PC-9 (cell line): ENCODE measurements at places on chromosomes 11 and 22.
A peak's percentile ranks its signal among the peaks of the same experiment; 100 is the strongest.

DNA sequence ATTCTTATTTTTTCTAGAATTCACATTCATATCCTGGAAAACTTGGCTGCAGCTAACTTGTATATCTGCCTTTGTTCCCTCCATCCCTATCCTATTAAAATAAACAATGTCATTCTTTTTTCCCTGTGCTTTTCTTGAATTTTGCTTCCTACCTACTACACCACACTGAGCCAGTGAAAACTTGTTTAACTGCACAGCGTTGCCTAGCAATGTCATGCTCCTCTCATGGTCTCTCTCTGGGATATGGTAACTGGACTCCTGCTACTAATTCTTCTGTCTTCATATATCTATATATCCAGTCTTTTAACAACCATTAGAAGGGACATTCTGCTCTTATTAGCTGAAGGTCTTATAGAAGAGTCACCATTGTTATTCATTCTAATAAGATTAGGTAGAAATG, 434.4 kb downstream of the METTL15 start:
- H3K27ac ChIP-seq = no peak overlapping the region
- DNase-seq = no peak
- peaks cover 6% of the 10 kb centered on the region; the same call in 1 of the 2 replicates for H3K4me1 ChIP-seq
- H3K4me3 ChIP-seq = no peak overlapping the region
- H3K36me3 ChIP-seq = no peaks in the 10 kb centered on the region

GRCh38 chr11:75855206-75855605, 40.2 kb downstream of the UVRAG start:
- H3K27me3 ChIP-seq = no peaks in the 10 kb centered on the region
- H3K4me3 ChIP-seq = no peak overlapping the region
- peaks cover 26% of the 10 kb centered on the region for H3K4me1 ChIP-seq
- H3K27ac ChIP-seq = no peak overlapping the region

- H3K27me3 ChIP-seq = no peaks in the 10 kb centered on the region
- no peak overlapping the region for H3K27ac ChIP-seq
- H3K36me3 ChIP-seq = no peaks in the 10 kb centered on the region
- H3K4me1 ChIP-seq = no peaks in the 10 kb centered on the region
- no peak overlapping the region for H3K4me3 ChIP-seq
- no peak for DNase-seq
These were observed 125.0 kb downstream of the KCNQ1 start for GRCh38 chr11:2569731-2570210.

GRCh38 chr11:34192481-34193401, 87.3 kb downstream of the NAT10 start:
- H3K4me1 ChIP-seq = peaks cover 37% of the 10 kb centered on the region
- peak; percentile 85 for DNase-seq
- H3K4me3 ChIP-seq = no peak overlapping the region
- H3K27me3 ChIP-seq = no peaks in the 10 kb centered on the region
- no peaks in the 10 kb centered on the region for H3K36me3 ChIP-seq

- peak; percentile 12 for DNase-seq
- no peaks in the 10 kb centered on the region for H3K36me3 ChIP-seq
- H3K4me1 ChIP-seq = no peaks in the 10 kb centered on the region
- peaks cover 35% of the 10 kb centered on the region for H3K27me3 ChIP-seq
These were observed 185.3 kb upstream of the LARGE1 start for GRCh38 chr22:34105461-34106062.

GRCh38 chr22:42353883-42354727, 78.1 kb downstream of the NFAM1 start:
- no peak for DNase-seq
- H3K36me3 ChIP-seq = no peaks in the 10 kb centered on the region
- no peaks in the 10 kb centered on the region for H3K27me3 ChIP-seq
- H3K4me1 ChIP-seq = 0 out of 2 replicates have a peak, but pooled peaks cover 9% of the 10 kb centered on the region
- no peak overlapping the region for H3K4me3 ChIP-seq
- no peak overlapping the region for H3K27ac ChIP-seq

DNA sequence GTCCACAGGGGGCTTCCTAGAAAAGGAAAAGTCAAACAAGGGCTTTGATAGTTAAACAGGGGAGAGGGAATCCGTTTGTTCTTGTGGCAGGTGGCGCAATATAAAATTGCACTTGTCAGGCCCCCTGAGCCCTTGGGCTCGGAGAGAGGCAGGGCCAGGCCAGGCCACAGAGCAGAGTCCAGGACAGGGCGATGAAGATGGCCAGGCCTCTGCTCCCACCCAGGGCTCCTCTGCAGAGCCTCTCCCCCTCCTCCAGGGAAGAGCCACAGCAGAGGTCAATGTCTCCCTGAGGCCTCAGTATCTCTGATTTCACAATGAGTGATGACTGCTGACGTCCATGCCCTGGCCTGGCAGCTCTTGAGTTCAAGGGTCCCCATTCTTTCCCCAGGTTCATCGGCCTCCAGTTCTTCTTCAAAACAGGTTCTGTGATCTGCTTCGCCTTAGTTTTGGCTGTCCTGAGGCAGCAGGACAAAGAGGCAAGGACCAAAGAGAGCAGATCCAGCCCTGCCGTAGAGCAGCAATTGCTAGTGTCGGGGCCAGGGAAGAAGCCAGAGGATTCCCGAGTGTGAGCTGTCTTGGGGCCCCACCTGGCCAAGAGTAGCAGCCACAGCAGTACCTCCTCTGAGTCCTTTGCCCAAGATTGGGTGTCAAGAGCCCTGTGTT, 36.4 kb upstream of the TPBGL start:
- H3K4me1 ChIP-seq = no peaks in the 10 kb centered on the region
- H3K27me3 ChIP-seq = peaks cover 75% of the 10 kb centered on the region
- no peak overlapping the region for H3K4me3 ChIP-seq
- no peak for DNase-seq
- no peak overlapping the region for H3K27ac ChIP-seq

GRCh38 chr11:14645015-14645912, 1.7 kb downstream of the PDE3B start:
- H3K27ac ChIP-seq = no peak overlapping the region
- H3K4me1 ChIP-seq = no peaks in the 10 kb centered on the region
- no peaks in the 10 kb centered on the region for H3K36me3 ChIP-seq

- H3K27ac ChIP-seq = no peak overlapping the region
- DNase-seq = no peak
- H3K36me3 ChIP-seq = peaks cover 23% of the 10 kb centered on the region
- no peak overlapping the region for H3K4me3 ChIP-seq
These were observed 71.3 kb downstream of the PPP2R1B start for GRCh38 chr11:111694851-111695250.

GRCh38 chr11:58316142-58316541, 42.7 kb downstream of the OR5B17 start:
- no peak overlapping the region for H3K27ac ChIP-seq
- H3K27me3 ChIP-seq = 0 out of 2 replicates have a peak, but pooled peaks cover under 1% of the 10 kb centered on the region
- H3K4me3 ChIP-seq = no peak overlapping the region
- H3K4me1 ChIP-seq = no peaks in the 10 kb centered on the region
- no peak for DNase-seq
- no peaks in the 10 kb centered on the region for H3K36me3 ChIP-seq

GRCh38 chr11:8250981-8251615, 12.6 kb downstream of the LMO1 start:
- H3K4me3 ChIP-seq = no peak overlapping the region
- H3K27ac ChIP-seq = no peak overlapping the region
- H3K4me1 ChIP-seq = peaks cover 8% of the 10 kb centered on the region; the same call in 1 of the 2 replicates
- no peaks in the 10 kb centered on the region for H3K36me3 ChIP-seq
- no peaks in the 10 kb centered on the region for H3K27me3 ChIP-seq

DNA sequence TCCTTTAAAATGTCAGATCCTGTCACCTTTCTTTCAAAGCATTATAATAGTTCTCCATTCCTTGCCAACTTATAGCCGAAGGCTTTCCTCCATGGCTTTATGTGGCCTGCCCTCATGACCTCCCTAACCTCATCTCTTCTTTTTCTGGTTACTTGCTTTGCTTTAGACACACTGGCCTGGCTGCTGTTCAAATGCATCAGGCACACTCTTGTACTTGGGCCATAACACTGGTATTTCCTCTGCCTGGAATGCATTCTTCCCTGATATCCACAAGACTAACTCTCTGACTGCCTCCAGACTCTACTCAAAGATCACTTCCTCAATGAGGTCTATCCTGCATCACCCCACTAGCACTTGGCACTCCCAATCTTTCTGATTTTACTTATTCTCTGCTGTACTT, 710.3 kb downstream of the KCNA4 start:
- no peaks in the 10 kb centered on the region for H3K27me3 ChIP-seq
- H3K27ac ChIP-seq = no peak overlapping the region
- H3K4me1 ChIP-seq = no peaks in the 10 kb centered on the region
- H3K4me3 ChIP-seq = no peak overlapping the region

GRCh38 chr11:17596310-17596669, 49.2 kb downstream of the OTOG start:
- no peaks in the 10 kb centered on the region for H3K36me3 ChIP-seq
- no peak overlapping the region for H3K27ac ChIP-seq
- peaks cover 57% of the 10 kb centered on the region for H3K27me3 ChIP-seq
- no peak for DNase-seq
- H3K4me1 ChIP-seq = no peaks in the 10 kb centered on the region
- H3K4me3 ChIP-seq = no peak overlapping the region

DNA sequence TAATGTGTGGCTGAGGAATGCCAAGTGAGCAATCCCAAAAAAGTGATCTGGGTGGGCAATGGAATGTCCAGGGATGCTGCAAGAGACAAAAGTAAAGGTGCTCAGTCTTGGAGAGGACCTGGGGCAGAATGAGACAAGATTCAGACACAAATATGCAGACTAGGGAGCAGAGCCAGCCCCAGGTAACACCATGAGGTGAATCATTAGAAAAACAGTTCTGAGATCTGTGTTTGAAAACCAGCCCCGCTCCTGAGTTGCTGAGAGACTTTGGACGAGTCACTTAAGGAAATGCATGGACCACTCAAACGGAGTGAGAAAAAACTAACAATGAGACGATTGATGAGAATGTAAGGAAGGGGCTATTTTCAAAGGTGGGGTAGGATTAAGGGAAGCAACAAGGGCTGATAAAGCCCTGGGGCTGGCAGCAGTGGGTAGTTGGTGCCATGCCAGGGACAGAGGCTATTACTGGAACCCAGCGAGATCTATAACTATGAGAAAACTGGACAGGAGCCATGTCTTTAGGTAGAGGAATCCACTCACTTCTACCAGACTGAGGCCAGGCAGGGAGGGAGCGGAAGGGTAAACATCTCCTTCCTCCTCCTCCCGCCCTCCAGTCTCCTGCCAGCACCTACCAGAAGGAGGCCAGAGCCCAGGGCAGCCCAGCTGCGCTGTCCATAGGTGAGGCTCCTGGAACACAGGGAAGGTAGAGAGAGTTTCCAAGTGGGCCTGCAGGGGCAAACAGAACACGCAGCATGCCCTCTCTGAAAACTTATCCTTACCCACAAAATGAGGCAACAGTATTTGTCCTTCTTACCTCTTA, 130.4 kb upstream of the TEAD1 start:
- H3K4me3 ChIP-seq = no peak overlapping the region
- H3K27ac ChIP-seq = no peak overlapping the region
- no peaks in the 10 kb centered on the region for H3K27me3 ChIP-seq
- H3K4me1 ChIP-seq = peaks cover 16% of the 10 kb centered on the region

DNA sequence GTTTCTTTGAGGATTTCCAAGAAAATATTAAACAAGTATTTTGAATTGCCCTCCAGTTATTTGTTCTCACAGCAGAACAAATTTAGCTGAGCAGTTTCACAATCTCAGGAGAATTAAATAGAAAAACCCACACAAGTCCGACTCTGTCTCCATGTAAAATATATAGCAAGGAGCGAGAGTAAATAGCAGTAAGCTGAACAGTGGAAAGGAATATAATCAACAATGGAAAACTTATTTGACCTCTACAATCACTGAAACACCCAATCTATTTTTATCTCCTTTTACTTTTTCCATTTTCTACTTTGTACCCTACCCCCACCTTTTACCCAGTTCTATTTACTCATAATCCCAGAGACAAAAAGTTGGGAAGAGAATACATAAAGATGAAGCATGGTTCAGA, 34.4 kb downstream of the NARS2 start:
- no peak overlapping the region for H3K4me3 ChIP-seq
- no peak overlapping the region for H3K27ac ChIP-seq
- H3K4me1 ChIP-seq = no peaks in the 10 kb centered on the region
- H3K36me3 ChIP-seq = no peaks in the 10 kb centered on the region

DNA sequence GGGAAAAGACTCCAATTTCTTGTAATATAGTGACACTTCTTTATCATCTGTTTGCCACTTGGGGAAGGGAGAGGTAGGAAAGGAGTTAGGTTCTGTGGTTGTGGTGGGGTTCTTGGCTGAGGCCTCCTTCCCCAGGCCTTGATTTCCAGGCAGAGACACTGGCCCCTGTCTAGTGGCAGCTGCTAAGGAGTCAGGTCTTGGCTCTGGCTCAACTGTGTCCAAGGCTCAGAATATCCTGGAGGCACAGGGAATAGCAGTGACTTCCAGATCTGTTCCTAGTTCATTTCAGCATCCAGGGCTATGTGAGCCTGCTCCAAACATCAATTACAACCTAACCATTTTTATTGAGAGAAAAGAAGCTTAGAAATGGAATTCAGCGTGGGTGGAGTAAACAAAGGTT, 29.5 kb downstream of the PPFIBP2 start:
- H3K27me3 ChIP-seq = no peaks in the 10 kb centered on the region
- H3K4me3 ChIP-seq = no peak overlapping the region
- H3K27ac ChIP-seq = no peak overlapping the region
- no peaks in the 10 kb centered on the region for H3K36me3 ChIP-seq
- DNase-seq = no peak
- H3K4me1 ChIP-seq = peaks cover 31% of the 10 kb centered on the region

- no peak overlapping the region for H3K27ac ChIP-seq
- no peaks in the 10 kb centered on the region for H3K4me1 ChIP-seq
- H3K36me3 ChIP-seq = no peaks in the 10 kb centered on the region
- 0 out of 2 replicates have a peak, but pooled peaks cover 15% of the 10 kb centered on the region for H3K27me3 ChIP-seq
- H3K4me3 ChIP-seq = no peak overlapping the region
These were observed 105.3 kb downstream of the NECTIN1 start for GRCh38 chr11:119623682-119624081.

DNA sequence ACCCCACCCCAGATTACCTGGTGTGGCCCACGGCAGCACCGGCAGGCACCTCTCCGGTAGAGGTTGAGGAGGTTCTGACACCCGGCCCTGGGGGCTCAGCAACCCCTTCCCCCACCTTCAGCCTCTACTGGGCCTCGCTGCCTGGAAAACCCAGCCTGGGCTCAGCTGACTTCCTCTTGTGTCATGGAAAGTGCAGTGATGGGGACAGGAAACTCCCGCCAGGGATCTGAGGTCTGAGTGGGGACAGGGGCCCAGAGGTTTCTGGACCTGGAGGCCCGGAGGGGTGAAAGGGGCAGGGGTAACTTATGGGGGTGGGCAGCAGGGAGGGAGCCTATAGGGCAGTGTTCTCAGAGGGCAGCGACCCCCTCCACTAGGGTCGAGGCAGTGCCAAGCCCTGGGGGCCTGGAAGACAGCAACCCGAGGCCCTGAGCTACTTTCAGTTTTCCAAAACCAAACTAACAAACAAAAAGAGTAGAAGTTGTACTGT, 10.0 kb upstream of the CD5 start:
- H3K36me3 ChIP-seq = no peaks in the 10 kb centered on the region
- H3K27me3 ChIP-seq = no peaks in the 10 kb centered on the region; the same call in 1 of the 2 replicates
- no peak for DNase-seq
- no peaks in the 10 kb centered on the region for H3K4me1 ChIP-seq

- H3K4me1 ChIP-seq = 0 out of 2 replicates have a peak, but pooled peaks cover 4% of the 10 kb centered on the region
- H3K4me3 ChIP-seq = no peak overlapping the region
- H3K27ac ChIP-seq = no peak overlapping the region
- DNase-seq = no peak
These were observed 6.7 kb upstream of the CD6 start for GRCh38 chr11:60964801-60965200.

- H3K4me3 ChIP-seq = peak overlapping the region; percentile 86
- peaks cover 17% of the 10 kb centered on the region for H3K4me1 ChIP-seq
- DNase-seq = no peak
- peaks cover 6% of the 10 kb centered on the region; the same call in 1 of the 2 replicates for H3K36me3 ChIP-seq
- no peaks in the 10 kb centered on the region for H3K27me3 ChIP-seq
These were observed 489 bp downstream of the NUP98 start for GRCh38 chr11:3796801-3797328.

- DNase-seq = no peak
- H3K27ac ChIP-seq = peak overlapping the region; percentile 91; the same call in 1 of the 2 replicates
These were observed 2.2 kb downstream of the MAFF start for GRCh38 chr22:38203855-38204514.

GRCh38 chr11:110098645-110099044, 5.5 kb downstream of the ZC3H12C start:
- H3K27me3 ChIP-seq = no peaks in the 10 kb centered on the region
- peak overlapping the region; percentile 21; the same call in 1 of the 2 replicates for H3K27ac ChIP-seq
- peaks cover 26% of the 10 kb centered on the region; the same call in 1 of the 2 replicates for H3K36me3 ChIP-seq
- DNase-seq = peak; percentile 78
